ENCODE measurements at places on chromosomes 6 and 20. TPM values are rescaled to one million over a fixed set of nuclear protein-coding genes. Genes with fewer than 3 reads are reported as not detected.

- no peak for DNase-seq
Observed at GRCh38 chr6:54654381-54654780, 192.2 kb upstream of the FAM83B start.

- no peak for DNase-seq
Observed at GRCh38 chr20:14319704-14320103, 17.7 kb downstream of the FLRT3 start.

DNA sequence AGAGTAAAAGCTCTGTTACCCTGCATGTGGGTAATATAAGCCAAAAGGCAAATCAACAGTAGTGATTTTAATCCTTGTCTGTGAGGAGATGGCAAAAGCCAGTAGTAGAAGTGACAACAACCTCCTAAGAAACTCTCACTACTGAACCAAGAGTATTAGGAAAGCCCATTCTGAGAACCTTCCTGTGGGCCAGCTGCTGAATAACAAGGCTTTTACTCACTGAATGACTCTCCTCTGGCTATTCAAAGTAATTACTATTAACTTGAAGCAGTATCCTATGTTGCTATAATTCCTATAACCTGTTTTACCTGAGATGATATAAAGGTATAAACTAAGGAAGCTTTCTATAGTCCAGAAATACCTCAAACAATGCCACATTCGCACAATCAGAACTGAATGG lies 55.1 kb downstream of the CHD6 start:
- DNase-seq = no peak

DNA sequence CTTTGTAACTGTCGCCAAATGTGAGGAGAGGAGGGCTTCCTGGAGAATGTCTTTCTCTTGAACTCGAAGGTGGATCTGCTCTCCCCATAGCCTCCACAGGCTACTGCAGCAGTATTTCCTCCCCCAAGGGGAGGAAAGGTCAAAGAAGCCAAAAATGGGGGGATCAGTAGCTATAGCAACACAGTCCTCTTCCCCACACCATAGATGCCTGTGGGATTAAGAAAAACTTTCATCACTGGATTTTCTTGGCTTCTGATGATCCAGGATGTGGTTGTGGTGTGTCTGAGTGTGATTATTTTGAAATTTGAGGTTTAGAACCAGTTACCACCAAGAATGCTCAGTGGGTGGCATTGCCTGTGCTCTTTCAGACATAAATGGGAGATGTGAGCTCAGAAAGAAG lies 140.1 kb upstream of the SPACA1 start:
- no peak for DNase-seq

DNA sequence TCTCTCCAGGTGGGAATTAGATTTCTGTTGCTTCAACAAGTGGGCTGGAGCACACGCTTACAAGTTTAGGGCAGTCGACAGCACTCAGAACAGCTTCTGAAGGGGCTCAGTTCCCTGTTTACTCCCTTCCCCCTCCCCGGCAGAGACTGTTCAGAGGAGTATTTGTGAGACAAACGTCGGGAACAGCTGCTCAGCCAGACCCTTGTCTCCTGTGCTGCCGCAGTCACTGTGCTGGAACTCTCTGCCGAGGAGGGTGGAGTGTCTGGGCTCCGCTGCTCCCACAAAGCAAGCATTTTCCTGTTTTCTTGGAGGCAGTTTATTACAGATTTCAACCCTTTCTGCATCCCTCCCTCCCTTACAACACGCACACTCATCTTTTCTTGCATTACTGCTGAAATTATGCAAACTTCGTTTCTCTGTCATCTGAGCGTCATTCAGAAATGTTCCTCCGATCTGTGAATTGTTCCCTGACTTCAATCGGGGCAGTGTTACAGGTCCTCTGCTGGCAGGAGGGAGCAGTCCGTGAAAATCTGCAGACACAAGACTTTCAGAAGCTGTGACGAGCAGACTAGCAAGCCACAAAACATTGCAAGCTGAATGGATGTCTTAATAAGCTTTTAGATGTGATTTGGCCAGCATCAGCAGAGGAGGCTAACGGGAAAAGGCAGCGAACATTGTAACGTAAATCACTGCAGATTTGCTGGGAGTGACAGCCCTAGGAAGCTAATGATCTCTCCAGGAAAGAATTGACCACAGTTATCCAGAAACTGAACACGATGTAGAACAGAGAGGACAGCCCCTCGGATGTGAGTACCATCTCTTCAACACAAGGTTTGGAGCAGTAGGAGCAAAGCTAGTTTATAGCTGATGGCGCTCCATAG lies 76.2 kb downstream of the LYRM2 start:
- DNase-seq = no peak

DNA sequence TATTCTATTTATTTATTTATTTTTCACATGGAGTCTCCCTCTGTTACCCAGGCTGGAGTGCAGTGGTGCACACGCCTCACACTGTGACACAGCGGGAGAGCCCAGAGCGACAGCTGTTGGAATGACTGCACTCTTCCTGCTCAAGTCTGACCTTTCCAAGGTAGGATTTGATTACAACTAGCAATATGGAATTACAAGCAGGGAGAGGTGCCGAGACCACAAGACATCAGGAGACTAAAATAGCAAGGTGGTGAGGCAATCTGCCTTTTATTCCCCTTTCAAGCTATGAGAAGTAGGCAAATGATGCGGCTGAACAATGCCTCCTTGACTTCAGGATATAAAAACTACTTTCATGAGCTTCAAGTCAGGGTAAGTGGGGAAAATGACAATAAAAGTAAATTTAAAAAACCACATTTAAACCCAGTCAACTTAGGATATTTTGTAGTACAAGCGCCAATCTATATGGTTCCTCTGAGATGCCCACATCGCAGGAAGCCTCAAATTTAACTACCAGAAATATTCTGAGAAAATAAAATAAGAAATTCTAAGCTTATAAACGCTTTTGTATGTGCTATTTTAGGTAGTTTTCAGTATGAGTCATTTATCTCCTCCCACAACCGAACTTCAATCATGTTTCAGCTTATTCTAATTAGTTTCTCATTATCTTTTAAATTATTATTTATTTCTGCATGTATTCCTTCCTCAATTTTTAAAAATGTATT lies 146.9 kb upstream of the SGK1 start:
- DNase-seq = no peak

GRCh38 chr6:14709900-14710299 lies 536.0 kb upstream of the JARID2 start:
- DNase-seq = no peak

DNA sequence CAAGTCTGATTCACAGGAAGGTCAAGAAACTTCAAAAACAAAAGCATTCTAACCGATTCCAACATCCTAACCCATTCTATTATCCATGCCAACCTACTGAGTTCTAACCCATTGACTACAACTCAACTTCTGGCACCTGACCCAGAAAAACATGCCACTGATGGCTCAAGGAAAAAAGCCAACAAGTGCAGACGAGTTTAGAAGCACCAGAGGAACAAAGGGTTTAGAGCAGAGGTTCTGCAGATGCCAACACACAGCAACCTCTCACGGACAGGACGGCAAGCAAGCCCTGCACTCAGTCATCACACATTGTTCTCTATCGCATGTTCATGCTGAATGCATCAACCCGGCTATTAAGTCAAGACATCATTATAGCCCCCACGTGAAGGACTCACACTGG lies 25.2 kb upstream of the MC3R start:
- DNase-seq = no peak

DNA sequence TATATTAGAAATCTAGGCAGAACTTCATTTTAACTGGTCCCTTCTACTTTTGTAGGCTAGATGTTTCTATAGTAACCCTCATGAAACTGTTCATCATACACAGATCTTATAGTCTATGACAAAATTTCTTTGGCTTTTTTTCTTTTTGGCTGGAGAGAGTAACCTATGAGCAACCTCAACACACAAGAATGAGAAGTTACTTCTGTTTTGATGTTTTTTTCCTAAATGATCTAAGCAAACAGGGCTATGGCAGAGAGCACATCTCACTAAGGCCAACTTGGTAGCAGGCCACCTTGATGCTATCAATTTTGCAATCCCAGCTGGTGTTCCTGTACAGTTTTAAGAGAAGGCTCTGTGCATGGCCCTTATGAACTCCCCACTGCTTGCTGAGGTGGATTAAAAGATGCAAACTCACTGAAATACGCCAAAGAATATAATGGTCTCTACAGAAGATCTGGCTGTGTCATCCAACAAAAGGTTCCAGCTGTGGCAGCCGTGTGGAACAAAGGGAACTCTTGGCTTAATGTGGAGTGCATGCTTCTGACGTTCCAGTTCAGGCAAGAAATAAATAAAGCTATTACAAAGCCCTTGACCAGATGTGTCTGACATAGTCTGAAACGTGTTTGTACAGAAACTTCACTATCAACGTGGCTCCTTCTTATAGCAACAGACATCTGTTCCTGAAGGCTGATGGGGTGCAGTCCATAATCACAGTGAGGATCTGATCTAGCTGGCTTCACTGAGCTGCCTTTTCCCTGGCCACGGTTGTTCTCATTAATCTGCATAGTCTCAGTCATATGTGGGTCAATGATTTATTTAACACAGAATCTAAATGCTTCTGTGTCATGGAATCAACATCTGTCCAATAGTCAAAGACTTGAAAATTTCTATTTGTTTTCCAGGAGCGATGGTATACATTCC lies 481.1 kb downstream of the BMP2 start:
- DNase-seq = no peak

DNA sequence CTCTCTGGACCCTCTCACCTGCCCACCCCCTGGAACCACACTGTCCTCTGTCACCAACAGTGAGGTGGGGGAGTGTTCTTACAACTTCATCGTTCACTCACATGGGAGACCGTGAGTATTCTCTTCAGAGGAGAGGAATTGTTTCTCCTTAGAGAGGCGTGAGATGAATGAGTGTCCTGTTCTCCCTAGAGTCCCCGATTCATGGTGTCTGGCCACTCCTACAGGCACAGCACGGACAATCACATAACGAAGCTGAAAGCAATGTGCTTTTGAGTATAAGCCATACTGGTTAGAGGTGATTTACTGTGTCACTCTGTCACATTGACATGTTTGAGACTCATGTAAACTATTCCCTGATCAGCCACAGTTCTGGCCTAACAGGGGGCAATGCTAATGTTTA lies 54.6 kb downstream of the FOXC1 start:
- DNase-seq = no peak

- DNase-seq = no peak
Observed at GRCh38 chr20:35508493-35509218, 20.8 kb downstream of the C20orf173 start.

DNA sequence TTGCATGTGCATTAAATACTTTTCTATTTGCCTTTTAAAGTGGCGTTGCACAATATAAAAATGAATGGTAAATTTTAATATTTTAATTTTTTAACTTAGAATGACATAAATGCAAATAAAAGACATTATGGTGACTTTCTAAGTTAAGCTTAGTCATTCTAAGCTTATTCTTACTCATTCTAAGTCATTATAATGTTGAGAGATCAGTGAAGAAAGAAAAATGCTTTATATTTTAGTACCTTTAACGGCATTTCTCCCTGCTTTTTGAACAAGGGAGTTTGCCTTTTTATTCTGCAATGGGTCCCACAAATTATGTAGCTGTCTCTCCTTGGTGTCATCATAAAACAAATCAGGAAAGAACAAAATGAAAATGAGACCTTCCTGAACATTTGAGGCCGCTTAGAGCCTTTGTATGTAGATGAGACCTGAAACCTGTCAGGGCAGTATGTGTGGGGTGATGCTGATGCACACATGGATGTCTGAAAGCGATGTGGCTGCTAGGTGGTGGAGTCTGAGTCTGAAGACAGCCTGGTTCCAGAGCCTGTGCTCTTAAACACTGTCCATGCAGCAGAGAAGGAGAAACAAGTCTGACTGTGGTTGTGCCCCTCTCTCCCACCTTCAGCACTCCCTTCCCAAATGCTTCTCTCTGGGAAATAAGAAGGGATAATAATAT lies 158.0 kb downstream of the PHF3 start:
- no peak for DNase-seq

DNA sequence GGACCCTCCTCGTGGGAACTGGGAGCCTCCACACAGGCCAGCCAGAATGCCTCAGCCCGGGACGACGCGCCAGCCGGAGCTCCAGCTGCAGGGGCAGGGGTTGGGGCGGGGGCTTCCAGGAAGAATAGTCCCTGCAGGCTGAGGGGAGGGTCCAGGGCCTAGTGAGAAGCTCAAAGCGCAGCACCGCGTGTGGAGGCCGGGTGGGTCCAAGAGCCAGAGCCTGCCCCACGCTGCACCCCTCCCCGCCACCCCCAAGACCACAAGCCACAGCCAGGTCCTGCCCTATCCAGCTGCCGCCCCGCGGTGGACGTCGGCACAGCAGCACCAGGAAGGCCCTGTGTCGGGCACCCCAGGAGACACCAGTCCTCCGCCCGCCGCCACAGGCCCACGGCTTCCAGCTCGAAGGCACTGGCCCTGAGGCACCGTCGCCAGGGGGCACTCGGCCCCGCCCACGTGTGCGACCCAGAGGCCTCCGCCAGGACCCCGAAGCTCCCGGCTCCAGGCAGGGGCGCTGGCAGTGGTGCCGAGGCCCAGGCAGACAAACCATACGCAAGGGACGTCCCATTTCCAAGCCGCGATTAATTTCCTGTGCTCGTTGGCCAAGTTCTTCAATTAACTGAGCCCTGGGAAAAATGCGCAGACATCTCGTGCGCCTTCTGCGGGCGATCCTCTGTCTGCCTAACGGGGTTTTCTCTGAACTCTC lies 19.5 kb downstream of the KCNQ2 start:
- no peak for DNase-seq

- no peak for DNase-seq
Observed at GRCh38 chr20:61768571-61769285, 297.0 kb downstream of the TAF4 start.

DNA sequence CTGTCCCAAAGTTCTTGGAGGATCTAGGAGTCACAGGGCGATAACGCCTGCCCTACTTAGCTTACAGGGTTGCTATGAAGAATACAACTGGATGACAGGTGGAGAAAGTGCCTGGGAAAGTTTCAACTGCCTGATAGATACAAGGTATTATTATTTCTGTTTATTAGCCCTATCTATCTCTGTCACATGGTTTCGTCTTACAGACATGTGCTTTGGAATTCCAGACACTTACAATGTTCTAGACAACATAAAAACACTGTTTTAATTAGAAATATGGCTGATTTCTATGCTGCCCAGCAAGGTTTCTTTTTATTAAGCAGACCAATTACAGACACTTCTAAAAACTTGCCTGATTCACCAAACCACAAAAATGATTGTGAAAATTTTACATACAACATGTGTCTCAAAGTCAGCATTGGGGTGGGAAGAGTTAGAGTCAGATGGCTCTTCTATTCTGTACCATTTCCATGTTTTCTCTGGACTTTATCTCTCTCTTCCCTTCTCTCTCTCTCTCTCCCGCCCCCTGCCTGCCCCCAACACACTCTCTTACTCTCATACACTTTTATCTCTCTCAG lies 50.0 kb downstream of the GJA10 start:
- DNase-seq = no peak

GRCh38 chr6:4368649-4369048 lies 233.3 kb upstream of the ECI2 start:
- DNase-seq = no peak

The C6orf141 gene
- 6.5 TPM for total RNA-seq

The PRPH2 gene
- total RNA-seq = 0.11 TPM

The SPTLC3 gene
- 28.5 TPM for total RNA-seq

The CTCFL gene
- 0.33 TPM for total RNA-seq

The IL17F gene
- not detected for total RNA-seq

The OR14J1 gene
- total RNA-seq = not detected

The TP53TG5 gene
- not detected for total RNA-seq

Measured in mesothelial cell of epicardium (in vitro differentiated cells).